GM19239 (cell line): ENCODE measurements at places on chromosomes 7 and 10.

- DNase-seq: no peak
These were observed 155.9 kb downstream of the ATE1 start for GRCh38 chr10:121771966-121772365.

GRCh38 chr7:99099499-99100077, 44.3 kb downstream of the SMURF1 start:
- DNase-seq: no peak

DNA sequence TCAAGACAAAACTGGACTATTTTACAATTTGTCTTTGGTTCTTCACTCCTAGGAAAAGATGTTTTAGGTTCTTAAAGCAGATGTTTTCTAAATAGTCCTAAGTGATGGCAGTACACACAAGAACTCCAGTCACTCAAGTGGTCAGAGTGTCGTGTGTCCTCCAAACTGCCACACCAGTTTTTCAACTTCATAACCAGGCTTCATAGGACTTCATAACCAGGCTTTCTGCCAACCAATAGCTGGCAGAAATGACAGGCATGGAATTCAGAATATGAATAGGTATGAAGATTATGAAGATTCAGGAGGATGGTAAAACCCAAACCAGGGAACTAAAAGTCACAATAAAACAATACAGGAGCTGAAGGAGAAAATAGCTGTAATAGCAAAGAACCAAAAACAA, 721.2 kb upstream of the SEMA3D start:
- DNase-seq: no peak

- DNase-seq: no peak
These were observed 28.9 kb downstream of the LRRC27 start for GRCh38 chr10:132360766-132361447.

DNA sequence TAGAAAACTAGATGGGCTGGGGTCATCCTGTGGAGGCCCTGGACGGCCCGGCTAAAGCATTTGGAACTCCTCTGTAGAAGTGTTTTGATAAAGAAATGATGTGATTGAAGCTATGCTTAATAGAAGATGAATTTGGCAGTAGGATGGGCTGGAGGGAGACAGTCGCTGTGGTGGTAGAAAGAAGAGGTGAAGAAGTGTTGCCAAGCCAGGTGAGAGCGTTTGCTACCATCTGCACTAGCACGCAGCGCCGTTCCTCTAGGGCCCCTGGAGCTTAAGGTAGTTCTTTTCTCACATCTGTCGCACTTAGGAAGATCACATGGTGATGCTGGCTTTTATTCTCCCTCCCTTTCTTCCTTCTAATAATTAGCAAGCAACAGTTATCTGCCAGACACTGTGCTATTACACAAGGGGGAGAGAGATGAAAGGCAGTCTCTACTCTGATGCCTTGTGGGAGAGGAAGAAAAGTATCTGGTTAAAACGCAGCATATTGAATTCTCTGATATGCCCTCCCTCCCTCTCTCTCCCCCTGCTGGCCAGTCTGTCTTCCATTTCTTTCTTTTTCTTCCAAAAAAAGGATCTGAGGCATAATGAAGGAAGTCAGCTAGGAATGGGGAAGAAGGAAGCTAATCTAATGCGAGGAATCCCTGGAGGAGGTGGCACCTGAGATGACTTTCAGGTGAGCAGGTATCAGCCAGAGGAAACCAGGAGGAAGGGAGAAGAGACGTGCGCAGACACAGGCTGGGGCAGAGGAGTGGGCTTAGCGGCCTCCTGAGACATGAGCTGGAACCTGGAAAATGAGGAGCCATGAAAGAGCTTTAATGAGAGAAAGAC, 162.3 kb upstream of the KLF14 start:
- DNase-seq: no peak

DNA sequence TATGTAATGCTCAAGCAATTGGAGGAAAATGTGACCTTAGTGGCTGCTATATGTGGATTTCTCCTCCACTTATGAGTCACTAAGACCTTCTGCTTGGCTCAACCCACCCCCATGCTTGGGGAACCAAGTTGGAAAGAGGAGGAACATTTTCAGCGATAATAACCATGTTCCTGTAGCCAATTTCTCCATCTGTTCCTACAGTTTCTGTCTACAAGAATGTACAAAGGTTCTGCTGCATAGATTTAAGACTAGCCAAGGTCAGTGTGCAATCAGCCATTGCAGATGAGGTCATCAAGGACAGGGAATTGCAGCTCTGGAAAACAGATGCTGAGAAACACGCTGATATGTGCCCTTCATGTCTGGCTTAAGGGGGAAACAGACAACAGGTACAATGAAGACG, 5.6 kb upstream of the NRCAM start:
- no peak for DNase-seq
